ENCODE measurements at places on chromosomes 3 and 15.

DNA sequence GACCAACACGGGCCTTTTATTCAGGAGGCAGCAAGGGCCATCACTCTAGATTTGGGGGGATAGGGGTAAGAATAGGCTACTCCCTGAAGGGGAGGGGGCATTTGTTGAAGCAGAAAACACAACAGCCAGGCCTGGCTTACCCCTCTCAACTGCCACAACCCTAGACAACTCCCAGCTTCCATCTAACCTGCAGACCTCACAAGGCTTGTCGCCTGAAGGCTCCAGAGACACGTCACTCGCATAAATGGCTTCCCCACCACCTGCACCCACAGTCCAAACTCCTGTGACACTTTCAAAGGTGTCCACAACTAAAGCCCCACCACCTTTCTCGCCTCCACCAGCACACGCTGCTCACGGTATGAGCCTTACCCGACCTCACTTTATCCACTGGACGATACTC lies 14.9 kb downstream of the POLG start:
- DNase-seq, result no peak

- no peak for DNase-seq
Observed at GRCh38 chr3:30059240-30059639, 547.2 kb upstream of the TGFBR2 start.

DNA sequence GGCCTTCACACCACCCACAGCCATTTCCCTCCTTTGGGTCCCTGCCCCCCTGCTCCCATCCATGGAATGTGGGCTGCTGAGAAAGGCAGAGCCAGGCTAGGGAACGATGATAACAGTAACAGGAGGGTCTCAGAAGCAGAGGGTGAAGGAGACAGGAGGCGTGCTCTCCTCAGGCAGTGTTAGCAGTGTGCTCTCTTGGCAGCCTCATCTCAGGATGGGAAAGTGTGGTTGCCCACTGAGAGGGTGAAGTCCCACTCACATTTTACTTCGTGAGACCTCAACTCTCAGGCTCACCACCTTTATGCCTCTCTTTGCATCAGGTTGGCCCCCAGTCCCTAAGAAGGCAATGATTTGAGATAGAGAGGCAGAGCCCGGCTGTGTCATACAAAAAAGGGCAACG lies 24.5 kb downstream of the TIGIT start:
- DNase-seq, result peak; percentile 35

DNA sequence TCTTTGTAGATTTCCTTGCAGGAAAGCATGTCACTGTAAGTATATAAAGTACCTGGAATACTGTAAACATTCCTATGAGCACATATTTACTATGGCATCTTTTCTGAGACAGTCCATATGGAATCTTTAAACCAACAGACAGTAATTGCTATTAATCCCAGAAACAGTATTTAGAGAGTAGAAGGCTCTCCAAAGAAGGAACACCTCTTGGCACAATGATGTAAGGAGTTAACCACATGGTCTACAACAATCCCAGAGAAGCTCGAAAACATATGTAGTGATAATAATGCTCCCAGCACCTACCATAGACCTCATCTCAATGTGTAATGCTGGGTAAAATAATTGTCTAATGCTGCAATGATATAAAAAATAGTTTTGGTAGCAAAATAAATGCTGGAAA lies 95.8 kb upstream of the IL12A start:
- DNase-seq, result no peak

GRCh38 chr3:67521053-67521646 lies 133.3 kb downstream of the SUCLG2 start:
- no peak for DNase-seq

DNA sequence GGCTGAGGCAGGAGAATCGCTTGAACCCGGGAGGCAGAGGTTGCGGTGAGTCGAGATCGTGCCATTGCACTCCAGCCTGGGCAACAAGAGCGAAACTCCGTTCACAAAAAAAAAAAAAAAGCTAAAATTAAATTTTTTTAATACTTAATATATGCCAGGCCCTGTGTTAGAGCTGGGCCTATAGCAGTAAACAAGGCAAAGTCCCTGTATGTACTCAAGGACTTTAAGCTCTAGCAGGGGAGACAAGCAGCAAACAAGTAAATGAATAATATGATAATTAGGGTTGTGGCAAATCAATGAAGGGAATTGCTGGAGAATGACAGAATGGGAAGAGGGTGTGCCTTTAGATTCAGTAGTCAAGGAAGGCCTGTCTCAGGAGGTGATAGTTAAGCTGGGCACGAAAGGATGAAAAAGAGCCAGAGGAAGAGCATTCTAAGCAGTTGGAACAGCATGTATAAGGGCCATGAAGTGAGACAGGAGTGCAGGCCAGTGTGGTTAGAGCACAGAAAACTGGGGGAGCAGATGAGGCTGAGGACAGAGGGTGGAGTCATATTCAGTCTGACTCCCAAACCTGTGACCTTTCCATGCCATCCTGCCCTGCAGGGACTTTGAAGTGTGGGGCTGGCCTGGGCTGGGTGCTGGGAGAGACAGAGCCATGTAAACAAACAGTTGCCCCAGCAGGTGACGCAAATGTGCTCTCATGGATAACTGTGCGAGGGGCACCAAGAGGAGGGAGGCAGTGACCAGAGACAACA lies 6.6 kb upstream of the RAF1 start:
- DNase-seq, result no peak

- DNase-seq, result no peak
Observed at GRCh38 chr3:193826159-193826795, 233.3 kb downstream of the OPA1 start.

DNA sequence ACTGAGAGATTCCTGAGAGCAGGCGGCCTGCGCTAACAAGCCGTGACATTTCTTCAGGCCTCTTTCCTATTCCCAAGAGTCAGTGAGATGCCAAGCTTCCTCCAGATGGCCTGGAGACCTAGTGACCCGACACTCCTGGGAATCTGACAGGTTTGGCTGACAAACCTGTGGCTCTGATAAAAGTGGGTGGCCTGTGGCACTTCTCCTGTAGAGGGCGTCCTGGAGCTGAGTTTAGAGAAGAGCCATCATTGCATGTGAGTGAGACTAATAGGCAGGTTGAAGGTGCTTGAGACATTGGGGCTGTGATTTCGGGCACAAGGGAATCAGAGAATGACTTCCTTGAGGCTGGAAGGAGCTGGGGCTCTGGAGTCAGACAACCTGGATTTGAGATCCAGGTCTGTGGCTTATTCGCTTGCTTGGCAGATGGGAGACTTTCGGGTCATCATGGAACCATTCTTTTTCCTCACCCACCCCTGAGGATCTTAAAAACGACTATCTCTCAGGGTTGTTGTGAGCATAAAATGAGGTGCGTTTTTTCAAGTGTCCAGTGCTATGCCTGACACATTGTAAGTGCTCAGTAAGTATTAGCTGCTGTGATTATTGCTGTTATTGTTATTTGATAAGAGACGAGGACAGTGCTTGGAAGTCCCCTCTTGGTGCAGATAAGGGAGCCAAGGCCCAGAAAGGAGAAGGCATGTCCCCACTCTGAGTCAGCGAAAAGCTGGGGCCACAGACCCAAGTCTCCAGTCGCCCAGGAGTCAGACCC lies 77.2 kb downstream of the SCN10A start:
- peak; percentile 55 for DNase-seq

- DNase-seq, result no peak
Observed at GRCh38 chr3:11799791-11800190, 46.9 kb downstream of the TAMM41 start.

GRCh38 chr3:115999001-115999585 lies 375.8 kb downstream of the GAP43 start:
- no peak for DNase-seq

GRCh38 chr3:113249111-113249510 lies 37.8 kb downstream of the BOC start:
- no peak for DNase-seq

DNA sequence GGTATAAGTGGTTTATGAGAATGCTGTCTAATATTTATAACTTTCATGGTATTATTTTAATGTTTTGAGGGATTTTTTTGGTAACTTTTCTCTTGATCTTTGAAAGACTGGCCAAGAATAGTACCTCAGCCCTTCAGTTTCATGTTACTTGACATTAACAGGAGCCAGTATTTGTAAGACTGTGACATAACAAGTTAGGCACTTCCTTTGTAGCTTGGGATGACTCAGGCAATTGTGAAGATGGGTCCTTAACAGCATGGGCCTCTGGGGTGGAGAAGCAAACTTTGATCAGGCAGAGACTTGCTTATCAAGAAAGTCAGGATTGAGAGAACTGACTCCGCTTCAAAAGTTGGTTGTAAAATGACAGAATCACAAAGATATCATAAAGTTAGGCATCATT lies 9.5 kb downstream of the LRRC49 start:
- DNase-seq, result no peak

DNA sequence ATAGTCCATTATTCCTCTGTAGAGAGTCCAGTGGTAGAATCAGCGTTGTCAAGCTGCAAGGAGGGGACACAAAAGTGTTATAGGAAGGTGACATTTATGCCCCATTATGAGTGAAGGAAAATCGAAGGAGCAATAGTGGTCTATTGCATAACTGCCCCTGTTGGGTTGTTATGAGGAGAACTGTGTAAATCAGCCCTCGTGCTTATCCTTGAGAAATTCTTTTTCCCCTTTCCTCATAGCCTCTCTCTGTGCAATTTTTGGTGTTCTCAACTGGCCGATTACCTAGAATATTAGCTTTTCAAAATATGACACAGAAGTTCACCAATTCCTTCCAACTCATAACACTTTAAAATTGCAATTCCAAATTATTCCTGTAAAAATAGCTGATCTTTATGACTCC lies 286.6 kb downstream of the RBMS3 start:
- no peak for DNase-seq

DNA sequence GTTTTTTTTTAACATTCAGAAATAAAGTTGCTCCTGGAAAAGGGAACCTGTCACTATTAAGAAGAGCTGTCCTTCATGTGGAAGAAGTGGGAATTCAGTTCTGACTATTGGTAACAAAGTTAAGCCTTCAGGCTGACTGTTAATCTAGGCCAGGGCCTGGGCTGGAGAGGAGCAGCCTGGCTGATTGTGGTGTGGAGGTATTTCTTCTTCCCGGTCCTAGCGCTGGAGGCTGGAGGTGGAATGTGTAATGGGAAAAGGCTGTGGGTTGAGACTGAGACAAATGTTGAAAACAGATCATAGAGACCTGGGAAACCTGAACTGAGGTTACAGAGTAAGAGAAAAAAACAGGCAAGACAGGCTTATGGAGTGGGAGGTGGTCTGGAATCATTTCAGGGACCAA lies 23.8 kb upstream of the SH3BP5 start:
- no peak for DNase-seq

DNA sequence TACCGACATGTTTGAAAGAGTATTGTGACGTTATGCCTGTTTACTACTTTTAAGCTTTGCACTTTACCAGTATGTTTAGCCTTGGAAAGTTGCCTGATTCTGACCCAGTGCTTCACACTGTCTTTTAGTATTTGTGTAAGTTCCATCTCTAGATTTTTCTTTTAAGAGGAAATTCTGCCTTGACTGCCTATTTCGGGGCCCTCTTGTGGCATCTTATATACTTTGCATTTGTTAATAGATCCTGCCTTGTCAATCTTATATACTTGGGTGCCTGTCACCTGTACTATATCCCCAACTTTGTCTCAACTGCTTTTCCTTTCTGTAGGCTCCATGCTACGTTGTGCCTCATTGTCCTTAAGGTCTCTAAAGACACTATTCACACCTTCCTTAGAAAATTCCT lies 244.6 kb downstream of the STXBP5L start:
- DNase-seq, result no peak
